ENCODE measurements at places on chromosomes 7 and 10.

DNA sequence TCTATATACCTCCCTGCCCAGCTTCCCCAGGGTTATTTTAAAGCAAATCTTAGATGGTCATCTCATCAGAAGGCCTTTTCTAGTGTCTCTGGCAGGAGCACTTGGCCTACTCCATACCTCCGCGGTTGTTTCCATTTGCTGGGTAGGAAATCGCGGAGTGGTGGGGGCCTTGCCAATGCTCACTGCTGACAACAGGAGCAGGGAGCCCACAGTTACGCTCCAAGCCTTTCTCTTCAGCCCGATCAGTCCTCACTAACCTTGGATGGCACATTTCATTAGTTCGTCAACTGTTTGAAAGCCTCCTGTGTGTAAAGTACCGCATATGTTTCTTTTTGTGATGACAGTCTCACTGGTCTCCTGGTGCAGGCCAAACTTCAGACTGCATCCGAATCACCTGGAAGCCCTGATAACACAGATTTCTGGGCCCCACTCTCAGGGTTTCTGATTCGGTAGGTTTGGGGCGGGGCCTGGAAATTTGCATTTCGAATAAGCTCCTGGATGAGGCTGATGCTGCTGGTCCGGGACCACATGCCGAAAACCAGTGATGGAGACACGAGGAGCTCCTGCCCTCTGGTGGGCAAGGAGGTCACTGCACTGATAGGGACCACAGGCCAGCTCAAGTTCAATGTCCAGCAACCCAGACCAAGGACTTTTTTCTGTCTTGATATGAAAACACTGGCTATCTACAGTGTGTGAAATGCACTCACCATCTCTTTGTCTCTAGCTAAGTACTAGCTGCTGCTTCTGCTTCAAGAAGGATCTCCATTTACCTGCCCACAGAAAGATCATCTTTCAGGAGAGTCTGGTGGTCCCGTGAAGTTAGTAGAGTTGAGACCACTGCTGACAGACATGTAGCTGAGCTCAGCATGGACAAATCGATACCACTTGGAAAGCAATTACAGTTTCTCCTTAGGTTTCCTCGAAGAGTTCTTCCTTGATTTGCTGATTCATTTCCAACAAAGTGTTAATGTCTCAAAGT, 14.0 kb downstream of the LRGUK start:
- DNase-seq: peak; percentile 76

DNA sequence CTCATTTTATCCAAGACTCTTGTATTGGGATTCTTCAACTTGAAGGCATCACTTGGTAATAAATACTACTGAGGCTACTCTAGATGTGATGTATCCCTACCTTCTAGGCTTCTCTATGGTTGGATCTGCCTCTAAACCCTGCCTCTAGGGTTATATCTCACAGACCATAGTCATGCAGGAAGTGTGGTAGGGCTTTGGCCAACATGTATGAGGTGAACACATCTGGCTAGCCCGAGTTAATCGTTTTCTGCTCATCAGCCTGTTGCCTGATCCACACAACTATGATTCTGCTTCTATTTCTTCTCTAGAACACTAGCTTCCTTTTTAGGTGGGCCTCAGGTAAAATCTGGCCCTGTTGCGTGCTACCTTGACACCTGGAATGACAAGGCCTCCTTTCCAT, 78.7 kb upstream of the NME8 start:
- DNase-seq: no peak

DNA sequence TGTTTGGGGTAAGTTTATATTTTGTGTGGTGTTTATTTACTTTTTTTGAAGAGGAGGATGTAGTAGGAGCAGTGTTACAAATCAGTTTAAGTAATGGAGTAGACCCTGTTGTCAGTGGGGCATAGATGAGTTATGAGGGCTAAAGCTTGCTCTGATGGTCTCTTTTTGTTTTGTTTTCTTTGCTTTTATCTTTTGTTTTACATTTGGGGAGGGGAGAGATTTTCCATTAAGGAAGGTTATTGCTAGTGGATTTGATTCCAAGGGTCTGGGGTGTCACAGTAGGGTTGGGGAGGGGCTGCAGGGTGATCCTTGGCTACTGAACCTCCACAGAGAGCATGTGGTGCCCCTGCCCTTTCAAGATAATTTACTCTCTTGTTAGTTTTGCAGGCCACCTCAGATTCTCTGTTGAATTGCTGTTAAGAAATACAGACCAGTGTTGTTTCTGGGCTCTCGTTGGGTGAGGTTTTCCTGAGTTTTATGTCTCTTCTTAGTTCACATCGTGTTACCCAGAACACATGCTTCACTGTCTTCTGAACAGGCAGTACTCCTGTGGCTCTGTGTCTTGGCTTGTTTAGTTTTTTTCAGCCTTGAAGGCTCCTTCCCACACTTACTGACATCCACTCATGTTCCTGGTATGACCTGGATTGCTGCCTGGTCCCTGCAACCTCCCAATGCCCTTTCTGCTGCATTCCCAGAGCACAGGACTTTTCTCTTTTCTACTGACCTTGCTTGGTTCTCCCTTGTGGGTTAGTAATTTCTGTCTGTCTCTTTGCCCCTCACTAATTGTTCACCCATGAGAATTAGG, 4.2 kb downstream of the KIFBP start:
- no peak for DNase-seq

GRCh38 chr7:133475655-133476054, 222.8 kb downstream of the EXOC4 start:
- DNase-seq: no peak

GRCh38 chr10:123027861-123028260, 19.1 kb downstream of the ACADSB start:
- no peak for DNase-seq

DNA sequence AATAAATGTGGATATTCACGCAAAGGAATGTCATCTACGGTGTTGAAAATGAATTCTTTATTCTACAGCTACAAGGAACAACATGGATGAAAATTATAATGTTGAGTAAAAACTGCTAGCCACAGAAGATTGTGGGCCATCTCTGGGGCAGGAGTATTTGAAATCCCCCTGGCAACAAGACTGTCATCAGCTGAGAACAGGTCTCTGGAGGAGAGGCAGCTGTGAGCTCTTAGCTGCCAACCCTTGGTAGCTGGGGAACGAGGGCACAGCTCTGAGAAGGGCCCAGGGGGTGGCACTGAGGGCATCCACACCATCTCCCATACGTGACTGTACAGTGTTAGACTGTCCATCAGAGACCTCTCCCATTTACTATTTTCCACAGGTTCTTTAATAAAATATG, 340.1 kb upstream of the MGMT start:
- DNase-seq: no peak

GRCh38 chr7:7989616-7990440, 21.2 kb downstream of the GLCCI1 start:
- DNase-seq: no peak

- DNase-seq: no peak
Observed at GRCh38 chr7:98186452-98187137, 24.6 kb upstream of the BHLHA15 start.

GRCh38 chr10:21726601-21727225, 192.7 kb downstream of the MLLT10 start:
- DNase-seq: no peak

GRCh38 chr7:23164846-23165245, 17.0 kb upstream of the NUP42 start:
- DNase-seq: no peak

GRCh38 chr7:121084256-121084655, 95.7 kb downstream of the CPED1 start:
- no peak for DNase-seq

- no peak for DNase-seq
Observed at GRCh38 chr10:3828404-3829155, 43.6 kb upstream of the KLF6 start.

GRCh38 chr10:129105266-129105665, 361.8 kb upstream of the MGMT start:
- DNase-seq: no peak

DNA sequence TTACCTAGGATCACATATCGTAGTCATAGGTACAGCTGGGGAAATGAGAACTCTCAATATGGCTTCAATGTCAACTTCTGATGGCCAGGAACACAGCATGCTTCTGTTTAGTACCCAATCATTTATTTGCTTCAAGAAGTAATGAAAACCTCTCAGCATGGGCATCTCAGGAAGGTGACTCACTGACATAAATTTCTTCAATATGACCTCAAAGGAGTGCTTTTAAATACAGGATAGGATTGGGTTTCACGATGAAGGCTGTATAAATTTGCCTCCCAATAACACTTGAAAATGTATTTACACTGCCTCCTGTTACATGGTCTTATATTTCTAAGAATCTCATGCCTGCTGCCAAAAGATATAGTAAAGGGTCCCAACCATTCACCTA, 15.1 kb downstream of the ITGA8 start:
- DNase-seq: no peak

- no peak for DNase-seq
Observed at GRCh38 chr7:95229301-95229700, 95.0 kb downstream of the PON1 start.

DNA sequence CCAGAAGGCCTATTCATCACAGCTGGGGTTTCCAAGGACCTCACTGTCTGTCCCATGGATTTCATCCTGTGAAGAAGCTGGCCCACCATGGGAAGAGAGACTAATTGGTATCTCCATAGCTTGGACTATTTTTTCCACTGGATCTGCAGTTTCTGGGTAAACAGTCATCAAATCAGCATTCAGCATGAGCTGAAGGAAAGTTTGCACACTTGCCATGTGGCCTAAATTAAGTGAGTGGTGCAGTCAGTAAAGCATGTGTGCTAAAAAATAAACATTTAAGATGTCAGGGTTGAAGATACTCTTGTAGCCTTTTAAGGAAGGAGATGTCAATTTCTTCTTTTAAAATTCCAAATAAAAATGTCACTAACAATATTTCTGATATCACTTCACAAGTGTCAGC, 381.1 kb upstream of the ZMIZ1 start:
- DNase-seq: no peak

GRCh38 chr7:2541291-2542010, 13.9 kb downstream of the BRAT1 start:
- DNase-seq: no peak

GRCh38 chr10:84523526-84523925, 195.1 kb downstream of the CCSER2 start:
- peak; percentile 81 for DNase-seq

- DNase-seq: peak; percentile 88
Observed at GRCh38 chr10:118300320-118300719, 41.8 kb downstream of the FAM204A start.

- no peak for DNase-seq
Observed at GRCh38 chr7:157575777-157576176, 239.0 kb downstream of the DNAJB6 start.

DNA sequence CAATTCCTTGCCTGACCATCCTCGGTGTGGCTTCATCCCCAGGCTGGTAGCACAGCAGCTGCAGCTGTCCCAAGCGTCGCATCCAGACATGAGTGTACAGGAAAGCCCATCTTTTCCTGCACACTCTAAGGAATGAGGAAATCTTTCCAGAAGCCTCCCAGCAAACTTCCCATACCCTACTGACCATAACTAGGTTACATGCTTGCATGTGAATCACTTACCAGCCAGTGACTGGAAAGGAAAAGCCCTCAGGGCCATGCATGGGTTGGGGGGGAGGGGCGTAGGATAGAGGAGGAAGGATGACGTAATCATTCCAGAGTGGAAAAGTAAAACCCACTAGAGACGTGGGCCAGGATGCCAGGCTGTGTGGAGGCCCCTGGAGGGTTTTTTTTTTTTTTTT, 18.9 kb upstream of the ZNF212 start:
- DNase-seq: no peak

DNA sequence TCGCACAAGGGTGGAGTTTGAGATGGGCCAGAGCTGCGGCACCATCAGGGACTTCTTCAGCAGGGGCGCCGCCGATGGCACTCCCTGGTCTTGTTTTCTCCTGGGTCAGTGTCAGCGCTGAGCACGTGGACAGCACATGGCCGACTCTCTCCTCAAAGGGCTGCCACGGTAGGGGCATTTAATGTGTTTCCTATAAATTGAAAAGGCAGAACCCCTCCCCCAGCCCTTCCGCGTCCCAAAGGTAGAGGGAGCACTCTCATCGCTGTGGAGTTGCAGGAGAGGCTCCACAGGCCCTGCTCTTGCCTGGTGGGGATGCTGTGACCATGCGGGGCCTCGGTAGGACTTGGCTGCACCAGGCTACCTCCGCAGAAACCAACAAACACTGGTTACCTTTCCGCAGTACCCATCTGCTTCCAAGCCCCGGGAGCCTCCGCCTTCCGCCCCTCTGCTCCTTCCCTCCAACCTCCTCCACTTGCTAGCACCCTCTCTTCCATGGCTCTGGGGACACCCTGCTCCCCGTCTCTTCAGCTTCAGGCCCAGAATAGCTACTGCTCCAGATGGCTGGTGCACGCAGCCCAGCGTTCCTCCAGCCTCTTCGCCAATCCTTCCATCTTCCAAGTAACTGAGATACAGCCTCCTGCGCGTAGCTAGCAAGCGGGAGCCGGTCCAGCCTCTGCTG, 166.3 kb upstream of the ADCY1 start:
- peak; percentile 54 for DNase-seq

- DNase-seq: no peak
Observed at GRCh38 chr7:150524018-150524417, 9.3 kb downstream of the GIMAP7 start.

DNA sequence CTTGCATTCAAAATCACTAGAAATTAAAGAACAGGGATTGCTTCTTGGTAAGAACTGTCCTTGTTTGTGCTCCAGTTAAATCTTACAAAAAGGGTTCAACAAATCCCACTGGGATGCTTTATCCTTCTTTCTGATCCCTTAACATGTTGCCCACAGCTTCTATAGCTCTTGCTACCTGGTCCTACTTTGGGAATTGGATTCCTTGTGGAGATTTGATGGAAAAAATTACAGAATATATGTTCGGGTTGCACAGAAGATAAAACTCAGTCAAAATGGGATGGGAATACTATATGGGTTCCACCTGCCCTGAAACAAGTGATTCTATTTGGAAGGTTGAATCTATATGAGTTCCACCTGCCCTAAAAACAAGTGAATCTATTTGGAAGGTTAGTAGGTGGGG, at the start of gene OR2A25:
OR2A25 (plus strand) TSS at position 301 of the 400 bp plus-strand sequence. CDS start 4,409 bp downstream, outside the sequence.
- no peak for DNase-seq

DNA sequence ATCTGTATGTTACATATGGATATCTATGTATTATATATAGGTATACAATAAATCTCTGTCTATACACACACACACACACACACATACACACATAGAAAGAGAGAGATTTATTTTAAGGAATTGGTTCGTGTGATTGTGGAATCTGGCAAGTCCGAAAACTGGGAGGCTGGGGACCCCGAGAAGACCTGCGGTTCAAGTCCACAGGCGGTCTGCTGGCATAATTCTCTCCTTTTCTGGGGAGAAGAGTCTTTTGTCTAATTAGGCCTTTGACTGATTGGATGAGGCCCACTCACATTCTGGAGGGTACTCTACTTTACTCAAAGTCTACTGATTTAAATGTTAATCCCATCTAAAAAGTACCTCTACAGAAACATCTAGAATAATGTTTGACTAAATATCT, 65.1 kb downstream of the PAPSS2 start:
- DNase-seq: no peak

DNA sequence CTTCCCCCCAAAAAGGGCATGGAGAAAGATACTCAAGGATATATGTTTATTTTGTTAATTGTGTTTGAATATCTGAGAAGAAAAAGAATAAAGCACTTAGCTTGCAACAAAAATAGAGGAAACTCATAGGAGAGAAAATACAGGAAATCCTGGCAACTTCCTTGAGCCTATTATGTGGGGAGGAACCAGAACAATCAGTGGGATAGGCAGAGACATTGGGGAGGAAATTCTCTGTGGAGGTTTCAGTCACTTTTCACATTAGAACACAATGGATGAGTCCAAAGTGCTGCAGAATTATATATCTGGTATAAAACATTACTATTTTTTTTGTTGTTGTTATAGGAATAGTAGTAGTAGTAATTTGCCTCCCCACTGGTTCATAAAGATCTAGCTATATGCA, 240.1 kb downstream of the THSD7A start:
- DNase-seq: no peak

Measured in NCI-H69 (cell line).